ENCODE measurements at places on chromosomes 4 and X.

DNA sequence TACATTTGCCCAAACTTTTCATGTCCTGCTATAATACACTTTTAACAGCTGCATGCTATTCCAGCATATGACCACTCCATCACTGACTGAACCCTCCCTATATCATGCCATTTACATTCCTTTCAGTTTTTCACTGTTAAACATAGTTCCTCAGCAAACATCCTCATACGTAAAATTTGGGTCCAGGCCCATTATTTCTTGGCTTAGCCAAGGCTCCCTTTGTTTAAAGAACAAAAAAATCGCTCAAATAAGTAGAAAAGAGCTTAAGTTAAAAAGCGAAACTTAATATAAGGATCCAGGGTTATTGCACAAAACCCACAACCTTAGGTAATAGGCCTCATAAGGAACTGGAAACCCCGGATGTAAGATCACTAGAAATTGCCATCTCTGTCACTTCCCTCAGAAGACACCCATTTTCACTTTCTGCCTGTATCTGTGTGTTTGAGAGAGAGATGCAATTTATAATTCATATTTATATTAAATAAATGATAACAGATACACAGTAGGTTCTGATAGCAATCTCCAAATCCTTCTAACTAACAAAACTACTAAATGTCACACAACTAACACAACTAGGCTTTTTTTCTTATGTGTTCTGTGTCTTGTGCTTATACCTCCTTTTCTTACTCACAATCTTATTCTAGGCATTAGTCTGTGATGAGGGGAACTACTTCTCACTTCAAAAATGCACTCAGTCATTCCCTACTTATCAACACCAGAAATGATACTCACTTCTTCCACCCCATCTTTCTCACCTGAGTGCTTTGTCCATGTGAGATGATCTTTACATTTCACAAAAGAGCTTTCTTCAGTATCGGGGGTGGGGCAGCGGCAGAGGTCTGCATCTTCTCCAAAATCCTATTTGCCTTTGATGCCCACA, 59.9 kb upstream of the FAM241A start:
- peak; percentile 12 for DNase-seq

- peak; percentile 72 for DNase-seq
These were observed 531 bp downstream of the CAMK2D start for GRCh38 chr4:113760795-113761619.

- no peak for DNase-seq
These were observed 78.3 kb upstream of the EGFL6 start for GRCh38 chrX:13491061-13491460.

DNA sequence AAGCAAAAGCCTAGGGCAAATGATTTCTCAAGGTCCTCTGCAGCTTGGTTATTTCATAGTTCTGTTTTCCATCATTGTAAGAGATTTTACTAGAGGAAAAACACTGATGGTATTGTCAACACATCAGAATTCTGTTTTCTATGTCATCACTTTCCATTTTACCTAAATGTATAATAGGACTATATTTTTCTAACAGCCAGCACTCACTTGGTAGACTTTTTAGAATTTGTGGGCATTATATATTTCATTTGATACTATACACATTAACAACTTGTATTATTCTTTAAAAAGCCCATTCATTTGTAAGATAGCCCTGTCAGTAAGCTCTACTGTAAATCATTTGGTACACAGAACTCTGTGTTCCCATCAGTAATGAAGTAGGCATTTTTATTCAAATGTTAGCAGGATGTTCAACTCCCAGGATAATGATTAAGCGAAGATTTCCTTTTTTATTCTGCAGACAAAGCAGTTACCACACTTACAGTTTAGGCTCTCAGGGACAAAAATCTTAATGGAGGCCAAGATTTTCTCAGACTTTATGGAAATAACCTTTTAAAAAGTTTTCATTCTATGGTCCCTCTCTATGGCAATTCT, 143.6 kb upstream of the TEX13C start:
- DNase-seq, result no peak

DNA sequence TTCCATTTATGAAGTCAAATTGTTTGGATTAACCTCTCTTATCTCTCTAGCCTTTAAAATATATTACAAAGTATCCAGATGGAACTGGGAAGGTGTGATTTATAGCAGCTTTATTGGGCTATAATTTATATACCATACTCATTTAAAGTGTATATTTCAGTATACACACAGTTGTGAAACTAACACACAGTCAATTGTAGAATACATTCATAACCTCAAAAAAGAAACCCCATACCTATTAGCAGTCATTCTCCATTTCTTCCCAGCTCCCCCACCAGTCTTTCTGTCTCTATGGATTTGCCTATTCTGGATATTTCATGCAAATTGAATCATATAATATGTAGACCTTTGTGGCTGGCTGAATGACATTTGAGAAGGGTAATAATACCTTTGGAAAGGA, 7.6 kb upstream of the NAP1L5 start:
- DNase-seq, result no peak

- DNase-seq, result no peak
These were observed 72.1 kb downstream of the DDIT4L start for GRCh38 chr4:100118181-100118580.

GRCh38 chr4:53800741-53801140, 209.5 kb upstream of the LNX1 start:
- no peak for DNase-seq

DNA sequence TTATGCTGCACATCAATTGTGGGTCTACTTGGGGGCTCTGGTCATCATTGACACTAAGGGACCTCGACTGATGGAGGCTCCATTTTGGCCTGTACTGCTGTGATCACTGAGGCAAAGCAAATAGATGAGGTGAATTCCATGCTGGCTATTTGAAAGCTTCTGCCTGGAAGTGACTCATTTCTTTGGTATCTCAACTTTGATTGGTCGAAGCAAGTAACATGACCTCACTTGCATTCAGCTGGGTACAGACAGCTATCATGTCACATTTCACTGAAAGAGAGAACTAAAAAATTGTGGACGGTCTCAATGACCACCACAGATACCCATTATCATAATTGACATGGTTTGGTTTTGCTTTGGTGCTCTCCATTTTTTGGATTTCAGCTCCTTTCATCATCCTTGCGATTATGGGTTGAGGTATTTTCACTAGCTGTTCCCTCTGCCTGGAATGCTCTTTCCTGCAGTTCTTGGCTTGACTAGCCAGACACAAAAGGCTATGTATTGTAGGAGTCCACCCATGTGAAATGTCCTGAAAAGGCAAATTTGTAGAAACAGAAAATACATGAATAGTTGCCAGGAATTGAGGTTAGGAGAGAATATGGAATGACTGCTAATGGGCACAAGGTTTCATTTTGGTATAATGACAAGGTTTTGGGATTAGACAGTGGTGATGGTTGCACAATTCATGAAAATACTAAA, 369.2 kb upstream of the LCORL start:
- DNase-seq, result no peak

- DNase-seq, result no peak
These were observed 136.2 kb upstream of the MED14 start for GRCh38 chrX:40871385-40872082.

DNA sequence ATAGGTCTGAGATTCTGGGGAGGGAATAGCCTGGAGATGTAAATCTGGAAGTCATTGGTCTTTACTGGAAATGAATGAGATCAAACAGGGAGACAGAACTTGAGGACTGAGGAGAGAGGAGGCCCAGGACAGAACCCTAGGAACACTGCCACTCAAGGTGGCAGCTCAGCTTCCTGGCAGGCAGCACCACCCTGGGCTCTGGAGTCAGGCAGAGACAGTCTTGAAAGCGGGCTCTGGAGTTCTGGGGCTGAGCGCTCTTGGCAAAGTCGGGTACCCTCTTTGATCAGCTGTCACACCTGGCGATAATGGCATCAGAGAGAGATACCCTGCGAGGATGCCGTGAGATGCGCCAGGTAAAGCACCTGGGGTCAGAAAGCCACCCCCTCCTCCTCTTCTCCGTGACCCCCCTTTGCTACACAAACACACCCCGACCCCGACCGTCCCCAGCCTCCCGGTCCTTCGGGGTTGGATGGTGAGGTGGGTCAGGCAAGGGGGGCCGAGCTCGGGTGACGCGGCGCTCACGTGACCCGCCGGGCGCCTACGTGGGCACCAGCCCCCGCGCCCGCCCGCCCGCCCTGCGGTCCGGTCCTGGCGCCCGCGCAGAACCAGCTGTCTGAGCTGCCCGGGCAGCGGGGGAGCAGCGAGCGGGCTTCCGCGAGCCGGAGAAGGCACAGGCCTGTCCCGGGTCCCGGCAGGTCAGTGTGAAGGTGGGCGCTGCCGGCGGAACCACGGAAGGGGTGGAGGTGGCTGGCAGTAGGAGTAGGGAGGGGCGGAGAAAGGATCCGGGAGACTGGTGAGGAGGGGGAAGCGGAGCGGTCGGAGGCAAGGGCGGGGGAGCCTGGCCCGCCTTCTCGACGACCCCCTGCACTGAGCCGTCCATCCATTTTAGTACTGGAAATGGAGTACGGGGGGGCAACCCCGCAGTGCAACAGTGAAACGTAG, at the start of gene TCEAL3:
TSS of gene TCEAL3 (plus strand) at position 600 of the 942 bp plus-strand sequence. CDS start 1,102 bp downstream, outside the sequence.
- peak; percentile 15 for DNase-seq

GRCh38 chr4:138209094-138209493, 33.1 kb downstream of the SLC7A11 start:
- DNase-seq, result no peak

DNA sequence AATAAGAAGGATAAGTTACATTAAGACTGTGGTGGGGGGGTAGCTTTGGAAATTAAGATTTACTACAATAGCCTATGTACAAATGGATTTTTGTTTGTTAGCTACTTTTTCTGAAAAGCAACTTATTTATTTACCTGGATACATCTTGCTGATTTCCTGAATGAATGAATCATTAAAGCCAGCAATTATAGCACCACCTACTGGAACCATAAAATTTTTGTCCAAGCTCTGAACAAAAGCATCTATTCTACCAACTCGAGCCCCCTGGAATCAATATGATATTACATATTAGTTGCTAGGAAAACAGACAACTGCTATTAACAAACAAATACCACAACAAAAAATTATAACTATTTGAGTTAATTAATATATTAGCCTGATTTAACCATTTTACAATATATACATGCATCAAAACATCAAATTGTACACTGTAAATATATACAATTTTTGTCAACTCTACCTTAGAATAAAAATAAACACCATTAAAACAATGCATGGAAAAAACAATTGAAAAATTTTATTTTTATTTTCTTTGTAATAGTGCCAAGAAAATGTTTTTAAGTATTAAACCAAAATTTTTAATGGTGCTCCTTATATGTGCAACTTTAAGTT, 15.3 kb downstream of the SEPSECS start:
- DNase-seq, result peak; percentile 10
